ENCODE measurements at places on chromosomes 12 and 14.

DNA sequence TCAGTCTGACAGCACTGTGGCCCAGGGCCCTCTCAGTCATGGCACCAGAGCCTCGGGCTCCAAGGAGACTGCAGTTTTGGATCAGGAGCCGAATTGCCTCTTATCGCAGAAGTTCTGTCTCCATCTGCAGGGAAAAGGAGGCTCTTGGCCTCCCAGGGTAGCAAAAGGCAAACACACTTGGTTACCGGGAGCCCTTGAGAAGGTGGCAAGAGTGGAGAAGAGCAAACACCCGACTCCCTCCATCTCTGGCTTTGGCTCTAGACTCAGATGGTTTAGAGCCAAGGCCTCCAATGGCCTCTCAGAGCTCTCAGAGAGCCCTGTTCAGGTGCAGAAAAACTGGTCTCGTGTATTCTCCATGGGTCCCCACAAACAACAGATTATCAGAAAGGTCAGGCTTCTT, 44.6 kb downstream of the NINJ2 start:
- no peaks in the 10 kb centered on the region for H3K36me3 ChIP-seq
- no peak for DNase-seq
- H3K27ac ChIP-seq: no peak overlapping the region
- H3K4me3 ChIP-seq: no peak overlapping the region

DNA sequence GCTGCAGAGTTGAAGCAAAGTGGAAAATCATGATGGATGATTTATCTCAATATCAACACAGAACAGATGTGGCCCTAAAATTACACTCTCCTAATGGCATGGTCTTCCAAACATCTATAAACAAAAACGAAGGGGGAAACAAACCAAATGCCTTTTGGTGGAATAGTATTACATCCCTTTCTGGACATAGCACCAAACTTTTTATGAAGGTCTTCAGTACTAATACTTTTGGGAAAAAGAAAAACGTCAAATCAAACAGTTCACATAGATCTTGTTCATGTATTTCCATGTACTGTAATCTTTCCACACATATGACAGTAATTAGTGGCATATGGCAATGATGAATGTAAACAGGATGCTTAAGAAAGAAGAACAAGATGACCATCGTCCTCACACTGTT, 22.9 kb upstream of the ANAPC7 start:
- H3K4me1 ChIP-seq: no peaks in the 10 kb centered on the region
- H3K27ac ChIP-seq: no peak overlapping the region
- H3K36me3 ChIP-seq: no peaks in the 10 kb centered on the region
- no peak for DNase-seq

GRCh38 chr14:82422230-82422629, 888.6 kb upstream of the SEL1L start:
- H3K4me1 ChIP-seq: no peaks in the 10 kb centered on the region
- no peaks in the 10 kb centered on the region for H3K27me3 ChIP-seq
- H3K36me3 ChIP-seq: no peaks in the 10 kb centered on the region
- H3K27ac ChIP-seq: no peak overlapping the region
- DNase-seq: no peak

GRCh38 chr12:96571101-96571862, 81.9 kb downstream of the CFAP54 start:
- no peak for DNase-seq
- peaks cover 10% of the 10 kb centered on the region for H3K27me3 ChIP-seq
- no peak overlapping the region for H3K27ac ChIP-seq
- no peaks in the 10 kb centered on the region for H3K4me1 ChIP-seq

DNA sequence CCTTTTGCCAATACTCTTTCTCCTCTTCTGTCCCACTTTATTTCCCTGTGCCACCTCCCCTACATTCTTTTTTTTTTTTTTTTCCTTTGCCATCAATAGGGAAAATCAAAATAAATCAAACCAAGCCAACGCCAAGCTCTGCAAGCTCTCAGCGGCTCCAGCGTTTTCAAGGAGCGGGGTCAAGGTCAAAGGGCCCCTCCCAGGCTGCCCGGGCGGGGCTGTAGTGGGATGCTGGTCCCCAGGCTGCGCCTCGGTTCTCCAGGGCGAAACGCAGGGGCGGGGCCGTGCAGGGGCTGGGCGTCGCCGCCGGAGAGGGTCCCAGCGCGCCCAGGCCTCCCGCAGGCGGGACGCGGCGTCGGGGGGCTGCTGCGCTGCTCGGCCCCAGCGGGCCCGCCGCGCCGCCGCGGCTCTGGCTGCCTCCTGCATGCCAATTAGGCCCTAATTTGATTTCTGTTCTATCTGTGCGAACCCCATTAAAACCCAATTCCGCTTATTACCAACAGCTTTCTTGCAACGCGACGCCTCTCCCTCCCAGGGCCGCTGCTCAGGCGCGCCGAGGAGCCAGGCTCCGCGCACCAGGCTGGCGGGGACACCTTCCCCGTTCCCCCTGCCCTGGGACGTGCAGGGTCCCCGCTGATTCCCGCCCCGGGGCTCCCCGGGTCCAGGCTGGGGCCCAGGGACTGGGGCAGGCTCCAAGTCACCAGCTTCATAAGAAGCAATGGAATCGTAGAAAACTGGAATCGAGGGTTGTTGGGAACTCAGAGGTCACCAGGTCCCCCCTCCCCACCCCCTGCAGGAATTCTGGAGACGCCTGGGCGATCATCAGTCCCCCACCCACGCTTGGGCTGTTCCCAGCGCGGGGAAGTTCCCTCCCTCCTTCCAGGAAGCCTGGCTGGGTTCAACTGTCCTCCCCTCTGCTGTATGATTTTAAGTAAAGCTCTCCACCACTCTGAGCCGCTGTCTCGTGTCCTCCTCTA, 50.7 kb upstream of the MAP1LC3B2 start:
- H3K36me3 ChIP-seq: no peaks in the 10 kb centered on the region
- H3K27me3 ChIP-seq: no peaks in the 10 kb centered on the region
- H3K4me3 ChIP-seq: peak overlapping the region; percentile 17

DNA sequence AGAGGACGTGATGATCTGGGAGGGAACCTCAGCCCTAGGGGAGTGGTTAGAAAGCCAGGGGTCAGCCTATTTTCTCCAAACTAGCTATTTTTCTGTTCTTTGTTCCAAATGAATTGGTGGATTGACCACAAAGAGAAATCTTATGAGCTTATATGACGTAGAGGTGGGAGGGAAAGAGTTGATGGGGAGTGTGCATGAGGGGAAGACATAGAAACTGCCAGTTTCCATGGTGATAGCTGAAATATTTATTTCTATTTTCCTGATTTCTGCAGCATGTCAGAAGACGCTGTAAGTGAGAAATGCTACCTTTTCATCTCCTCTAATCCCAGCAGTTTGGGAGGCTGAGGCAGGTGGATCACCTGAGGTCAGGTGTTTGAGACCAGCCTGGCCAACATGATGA, 51.4 kb upstream of the CISTR start:
- no peak overlapping the region for H3K4me3 ChIP-seq
- no peak overlapping the region for H3K27ac ChIP-seq
- no peaks in the 10 kb centered on the region for H3K4me1 ChIP-seq
- H3K36me3 ChIP-seq: no peaks in the 10 kb centered on the region
- H3K27me3 ChIP-seq: no peaks in the 10 kb centered on the region

GRCh38 chr12:121288158-121288845, 8.2 kb downstream of the CAMKK2 start:
- H3K27ac ChIP-seq: no peak overlapping the region
- H3K36me3 ChIP-seq: peaks cover 24% of the 10 kb centered on the region
- H3K27me3 ChIP-seq: no peaks in the 10 kb centered on the region
- no peaks in the 10 kb centered on the region for H3K4me1 ChIP-seq
- H3K4me3 ChIP-seq: no peak overlapping the region

All from RWPE2 (cell line).